ENCODE measurements at places on chromosomes 7 and 10. TPM values are rescaled to one million over a fixed set of nuclear protein-coding genes. Genes with fewer than 3 reads are reported as not detected.

Gene ANKRD61
- total RNA-seq = 0.18 TPM

Gene HTR7
- not detected for total RNA-seq

Gene FASTK
- 80.0 TPM for total RNA-seq

Gene LRRC18
- total RNA-seq = not detected

Gene MYO1G
- 533 TPM for total RNA-seq

Gene MICU1
- 29.2 TPM for total RNA-seq

Gene ENTPD1
- 16.8 TPM for total RNA-seq

Gene HOXA9
- total RNA-seq = not detected

Gene NPSR1
- total RNA-seq = not detected

Gene C10orf53
- not detected for total RNA-seq

Gene NOD1
- 22.1 TPM for total RNA-seq

Gene BLNK
- not detected for total RNA-seq

Gene HYAL4
- total RNA-seq = not detected

Gene HGF
- not detected for total RNA-seq

Gene TUBB8
- total RNA-seq = not detected

Gene CALHM1
- total RNA-seq = 0.25 TPM

Gene CREM
- 54.8 TPM for total RNA-seq

Gene SPDYE3
- total RNA-seq = not detected

Gene C10orf67
- total RNA-seq = not detected

Gene HOXA11
- total RNA-seq = not detected

Gene LRRN3
- total RNA-seq = 138 TPM

Gene NOBOX
- total RNA-seq = not detected

Gene SDHAF3
- total RNA-seq = 17.5 TPM

Gene STAG3
- 21.7 TPM for total RNA-seq

Gene ZC3HAV1
- 135 TPM for total RNA-seq

Gene UTF1
- total RNA-seq = not detected

Gene SEMA3D
- not detected for total RNA-seq

Gene AZGP1
- not detected for total RNA-seq

Gene KLLN
- total RNA-seq = 0.86 TPM

Gene PRLHR
- total RNA-seq = not detected

Gene GSTK1
- total RNA-seq = 363 TPM

Gene ADARB2
- total RNA-seq = not detected

Gene NRG3
- total RNA-seq = not detected

Gene ASAH2
- total RNA-seq = 1.3 TPM

Gene OR6B1
- total RNA-seq = not detected

Gene NUTM2E
- not detected for total RNA-seq

Gene OR2A5
- not detected for total RNA-seq

Gene FAM25G
- total RNA-seq = not detected

Gene NPC1L1
- total RNA-seq = not detected

Gene WDR86
- not detected for total RNA-seq

Gene PRSS37
- total RNA-seq = not detected

Gene KIFBP
- 14.5 TPM for total RNA-seq

Gene ACADSB
- 19.2 TPM for total RNA-seq

Gene PDZD7
- 0.77 TPM for total RNA-seq
